COLO829 (cell line): ENCODE measurements at places on chromosomes 3 and 15.

DNA sequence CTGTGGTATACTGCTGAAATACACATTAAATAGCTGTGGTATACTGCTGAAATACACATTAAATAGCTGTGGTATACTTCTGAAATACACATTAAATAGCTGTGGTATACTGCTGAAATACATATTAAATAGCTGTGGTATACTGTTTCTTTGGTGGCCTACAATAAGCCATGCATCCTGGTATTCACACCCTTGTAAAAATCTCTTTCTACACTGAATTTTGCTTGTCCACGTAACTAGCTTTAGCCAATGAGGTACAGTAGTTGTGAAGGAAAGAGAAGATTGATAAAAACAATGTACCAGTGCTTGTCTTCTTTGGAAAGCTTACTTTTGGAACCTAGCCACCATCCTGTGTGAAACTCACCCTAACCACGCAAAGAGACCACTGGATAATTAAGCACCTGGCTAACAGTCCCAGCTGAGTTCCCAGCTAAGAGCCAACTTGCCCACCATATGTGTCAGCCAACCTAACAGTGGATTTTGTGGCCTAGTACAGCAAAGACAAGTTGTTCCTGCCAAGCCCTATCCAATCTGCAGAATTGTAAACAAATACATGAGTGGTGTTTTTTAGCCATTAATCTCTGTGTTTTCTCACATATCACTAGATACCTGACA, 103.4 kb upstream of the MELTF start:
- DNase-seq, result no peak

GRCh38 chr3:12371525-12372140, 82.8 kb downstream of the PPARG start:
- DNase-seq, result no peak

- no peak for DNase-seq
These were observed 20.7 kb upstream of the PPARG start for GRCh38 chr3:12268049-12268735.

GRCh38 chr3:171460725-171461524, 720 bp upstream of the TNIK start:
- DNase-seq, result peak; percentile 70

GRCh38 chr3:100535610-100535943, 43.2 kb downstream of the TMEM45A start:
- DNase-seq, result no peak

DNA sequence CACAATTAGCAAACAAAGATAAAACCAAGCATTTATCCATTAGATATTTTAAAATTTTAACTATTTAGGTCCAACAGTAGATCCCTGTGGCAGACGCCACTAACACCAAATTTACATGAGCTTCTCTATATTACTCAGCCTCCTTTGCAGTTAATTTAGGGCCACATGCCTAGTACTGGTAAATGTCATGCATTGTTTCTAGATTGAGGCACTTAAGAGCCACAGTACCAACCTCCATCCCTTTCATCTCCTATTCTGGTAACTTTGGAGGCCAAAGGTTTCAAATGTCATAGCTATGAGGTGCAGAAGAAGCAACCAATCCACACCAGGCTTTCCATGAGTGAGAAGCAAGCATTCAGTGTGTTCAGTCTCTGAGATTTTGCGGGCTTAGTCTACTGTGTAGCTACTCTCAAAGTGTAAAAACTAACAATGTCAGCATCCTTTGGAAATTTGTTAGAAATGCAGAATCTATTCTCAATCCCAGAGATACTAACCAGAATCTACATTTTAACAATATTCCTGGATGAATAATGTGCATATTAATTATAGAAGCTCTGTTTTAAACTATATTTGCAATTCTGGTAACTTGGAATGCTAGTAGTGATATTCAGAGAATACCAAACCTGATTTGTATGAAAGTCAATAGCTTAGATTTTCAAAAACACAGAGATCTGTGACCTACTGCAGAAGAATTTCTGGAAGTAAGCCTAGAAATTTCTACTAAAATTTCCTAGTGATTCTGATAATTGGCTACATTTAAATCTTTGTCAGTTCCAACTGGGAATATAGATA, 206.3 kb upstream of the CD96 start:
- no peak for DNase-seq

GRCh38 chr3:194374935-194375334, 5.4 kb upstream of the LRRC15 start:
- no peak for DNase-seq

DNA sequence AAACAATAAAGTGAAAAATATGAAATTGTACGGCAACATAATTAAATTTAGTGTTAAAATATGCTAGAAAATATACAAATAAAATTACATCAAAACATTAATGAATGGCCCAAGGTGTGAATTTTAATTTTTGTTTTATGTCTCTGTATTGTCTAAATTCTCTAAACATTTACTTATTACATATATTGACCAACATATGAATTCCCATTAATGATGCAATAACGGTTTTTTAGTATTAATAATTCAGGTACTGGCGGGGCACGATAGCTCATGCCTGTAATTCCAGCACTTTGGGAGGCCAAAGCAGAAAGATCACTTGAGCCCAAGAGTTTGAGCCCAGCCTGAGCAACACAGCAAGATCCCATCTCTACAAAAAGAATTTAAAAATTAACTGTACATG, 20.6 kb upstream of the XRN1 start:
- DNase-seq, result no peak

DNA sequence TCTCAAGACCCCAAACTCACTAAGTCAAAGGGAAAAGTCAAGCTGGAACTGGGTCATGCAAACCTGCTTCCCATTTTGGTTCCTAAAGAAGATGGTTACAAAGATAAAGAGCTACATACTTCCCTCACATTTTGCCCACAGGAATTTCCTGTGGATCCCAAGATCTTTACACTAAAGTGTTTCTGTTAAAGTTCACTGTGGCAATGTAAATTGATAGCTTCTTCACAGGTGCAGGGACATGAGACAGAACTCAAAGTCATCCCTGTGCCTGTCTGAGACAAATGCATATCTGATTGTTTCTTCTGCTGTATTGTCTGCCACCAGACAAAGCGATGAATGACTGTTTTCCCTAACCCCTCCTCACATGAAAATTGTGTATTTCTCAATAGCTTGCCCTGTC, 567.8 kb downstream of the ZIC1 start:
- DNase-seq, result no peak

GRCh38 chr15:31265090-31265870, 61.4 kb upstream of the KLF13 start:
- no peak for DNase-seq

DNA sequence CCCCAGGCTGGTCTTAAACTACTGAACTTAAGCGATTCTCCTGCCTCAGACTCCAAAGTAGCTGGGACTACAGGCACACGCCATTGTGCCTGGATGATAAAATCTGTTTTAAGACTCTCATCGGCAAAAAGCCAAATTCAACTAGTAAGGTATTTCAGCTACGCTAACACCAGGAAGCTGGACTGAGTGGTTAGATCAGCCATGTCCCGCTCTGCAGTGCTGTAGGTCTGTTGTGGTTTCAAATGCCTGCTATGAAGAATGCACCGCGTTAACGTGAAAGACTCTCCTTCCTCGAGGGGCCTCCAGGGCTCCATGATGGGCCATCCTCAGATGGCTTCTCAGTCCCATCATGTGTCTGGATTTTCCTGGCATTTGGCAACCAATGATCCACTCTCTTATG, 70.2 kb downstream of the PCOLCE2 start:
- no peak for DNase-seq

DNA sequence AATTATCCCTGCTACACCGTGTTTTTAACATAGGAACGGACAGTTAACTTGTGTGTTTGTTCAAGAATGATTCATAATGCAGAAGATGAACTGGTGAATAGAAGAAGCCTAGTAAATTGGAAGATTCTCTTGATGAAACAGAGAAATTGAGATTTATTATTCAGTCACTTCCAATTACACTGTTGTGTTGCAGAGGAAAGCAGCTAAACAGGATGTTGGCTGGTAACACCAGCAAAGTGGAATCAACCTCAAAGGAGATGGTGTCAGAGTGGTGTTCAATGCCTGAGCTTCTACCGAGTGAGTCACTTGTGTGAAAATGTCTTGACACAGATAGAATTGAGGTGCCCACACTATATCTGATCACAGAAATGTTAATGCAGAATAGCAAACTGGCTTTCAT, 399.6 kb downstream of the LPP start:
- no peak for DNase-seq

DNA sequence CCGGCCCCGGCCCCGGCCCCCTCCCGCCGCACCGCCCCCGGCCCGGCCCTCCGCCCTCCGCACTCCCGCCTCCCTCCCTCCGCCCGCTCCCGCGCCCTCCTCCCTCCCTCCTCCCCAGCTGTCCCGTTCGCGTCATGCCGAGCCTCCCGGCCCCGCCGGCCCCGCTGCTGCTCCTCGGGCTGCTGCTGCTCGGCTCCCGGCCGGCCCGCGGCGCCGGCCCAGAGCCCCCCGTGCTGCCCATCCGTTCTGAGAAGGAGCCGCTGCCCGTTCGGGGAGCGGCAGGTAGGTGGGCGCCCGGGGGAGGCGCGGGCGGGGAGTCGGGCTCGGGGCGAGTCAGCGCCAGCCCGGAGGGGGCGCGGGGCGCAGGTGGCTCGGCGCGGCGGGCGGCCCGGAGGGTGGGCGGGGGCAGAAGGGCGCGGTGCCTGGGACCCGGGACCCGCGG, 352 bp downstream of the CHRD start:
- no peak for DNase-seq

DNA sequence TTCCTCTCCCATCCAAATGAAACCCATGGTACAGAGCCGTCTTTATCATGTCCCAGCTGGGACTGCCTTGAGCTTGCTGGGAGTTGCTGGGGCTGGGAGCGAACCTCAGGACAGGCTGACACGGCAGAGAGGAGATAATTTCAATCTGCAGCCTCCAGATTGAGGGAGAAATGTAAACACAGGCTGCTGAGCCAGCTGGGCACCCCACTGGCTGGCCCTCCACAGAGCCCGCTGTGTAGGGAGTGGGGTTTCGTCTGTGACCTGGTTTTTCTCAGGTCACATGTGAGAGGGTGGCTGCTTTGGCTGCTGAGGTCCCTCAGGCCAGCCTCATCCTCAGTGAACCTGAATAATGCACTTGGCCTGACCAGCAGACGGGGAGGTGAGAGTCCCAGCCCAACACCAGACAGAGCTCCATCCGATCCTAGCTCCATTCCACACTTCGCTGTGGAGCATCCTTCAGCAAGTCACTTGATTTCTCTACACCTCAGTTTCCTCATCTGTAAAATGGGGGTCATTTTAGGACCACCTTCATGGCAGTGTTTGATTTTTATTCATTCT, 121.6 kb upstream of the MRPS22 start:
- no peak for DNase-seq

DNA sequence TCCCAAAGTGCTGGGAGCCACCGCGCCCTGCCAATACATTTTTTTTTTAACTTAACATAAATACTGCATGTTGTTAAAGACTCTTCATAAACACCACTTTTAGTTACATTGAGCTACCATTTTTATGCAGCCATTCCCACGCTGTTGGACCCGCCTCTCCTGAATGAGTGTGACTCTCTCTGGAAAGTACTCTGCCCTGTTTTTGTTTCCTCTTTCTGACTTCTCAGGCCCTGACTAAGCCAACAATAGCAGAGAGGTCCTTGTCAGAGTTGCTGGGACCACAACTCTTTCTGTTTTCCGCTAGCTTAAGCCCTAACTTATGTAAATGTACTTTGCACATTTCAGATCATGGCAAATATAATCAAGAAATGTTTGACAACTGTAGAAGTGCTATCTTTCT, 35.2 kb downstream of the PARP15 start:
- DNase-seq, result no peak

DNA sequence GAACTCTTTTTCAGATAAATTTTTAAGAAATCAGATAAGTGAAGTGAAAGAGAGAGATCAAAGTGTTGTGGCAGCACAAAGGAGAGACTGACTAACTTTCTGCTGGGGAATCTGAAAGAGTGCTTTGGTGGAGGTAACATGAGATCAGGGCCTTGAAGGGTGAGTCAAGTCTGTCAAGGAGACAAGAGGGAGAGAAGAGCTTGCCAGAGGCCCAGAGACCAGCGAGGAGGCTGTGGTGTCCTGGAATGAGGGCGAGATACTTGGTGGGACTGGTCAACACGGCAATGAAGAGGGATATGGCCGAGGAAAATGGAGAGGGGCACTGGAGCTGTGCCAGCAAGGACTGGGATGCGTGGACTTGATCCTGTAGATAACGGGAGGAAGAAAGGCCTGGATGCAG, 4.6 kb downstream of the TADA3 start:
- DNase-seq, result no peak

- DNase-seq, result no peak
These were observed 67.7 kb upstream of the GSK3B start for GRCh38 chr3:120161902-120162301.

DNA sequence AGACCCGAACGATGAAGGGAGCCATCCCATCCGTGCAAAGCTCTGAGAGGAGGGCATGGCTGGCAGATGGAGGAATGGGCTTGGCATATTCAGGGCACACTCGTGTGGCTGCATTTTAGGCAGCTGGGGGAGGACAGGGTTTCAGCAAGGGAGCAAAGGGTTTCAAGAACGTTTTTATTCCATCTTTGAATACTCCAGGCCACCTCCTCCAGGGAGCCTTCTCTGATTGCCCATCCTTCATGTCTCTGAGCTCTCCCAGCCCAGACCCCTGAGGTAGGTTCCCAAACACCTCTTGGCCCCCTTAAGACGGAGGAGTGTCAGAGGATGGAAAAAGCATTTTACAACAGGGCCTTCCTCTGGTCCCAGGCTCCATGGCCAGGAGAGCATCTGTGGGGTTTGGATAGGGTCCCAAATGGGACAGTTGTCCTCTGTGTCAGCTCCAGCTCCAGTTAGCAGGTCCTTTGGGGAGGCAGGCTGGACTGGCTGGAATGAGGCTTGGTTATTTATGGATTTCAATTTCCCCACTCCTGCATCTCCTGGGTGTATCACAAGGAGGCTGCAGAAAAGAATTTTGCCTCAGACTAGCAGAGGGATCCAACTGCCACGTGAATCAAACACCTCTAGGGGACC, 17.7 kb upstream of the SLC6A1 start:
- DNase-seq, result no peak

GRCh38 chr3:117691526-117691925, 981.9 kb downstream of the TUSC7 start:
- no peak for DNase-seq

DNA sequence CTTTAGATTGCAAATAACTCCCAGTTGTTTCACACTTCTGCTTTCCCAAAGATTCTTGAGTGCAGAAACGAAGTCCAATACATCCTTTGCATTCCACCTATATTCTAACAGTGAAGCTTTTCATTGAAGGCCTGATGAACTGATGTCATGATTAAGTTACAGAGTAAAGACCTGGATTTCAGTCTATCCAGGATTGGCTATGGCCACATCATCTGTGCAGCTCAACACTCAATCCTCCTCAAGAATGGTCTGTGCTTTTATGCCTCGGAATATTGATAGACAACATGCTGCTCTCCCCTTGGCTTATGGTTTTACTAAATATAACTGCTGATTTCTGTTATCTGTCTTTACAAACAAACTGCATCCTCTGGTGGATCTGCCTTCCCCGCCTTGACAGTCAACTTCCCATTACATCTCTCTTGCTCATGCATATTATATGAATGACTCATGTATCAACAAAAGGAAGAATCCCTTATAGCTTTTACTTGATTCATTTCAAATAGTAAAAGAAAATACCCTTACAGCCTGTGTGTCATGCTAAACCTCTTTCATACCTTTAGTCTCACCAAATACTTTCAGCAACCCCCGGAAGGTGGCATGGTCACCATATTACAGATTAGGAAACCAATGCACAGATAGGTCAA, 59.5 kb downstream of the SCN11A start:
- DNase-seq, result peak; percentile 81

GRCh38 chr15:80984856-80985255, 4.8 kb downstream of the MESD start:
- no peak for DNase-seq

- DNase-seq, result no peak
These were observed 366.2 kb downstream of the ZIC1 start for GRCh38 chr3:147775411-147775810.

- DNase-seq, result no peak
These were observed 276.6 kb upstream of the ZPLD1 start for GRCh38 chr3:102158080-102158740.
